GM12878 (cell line): ENCODE measurements at places on chromosomes 6 and 20. TPM values are rescaled to one million over a fixed set of nuclear protein-coding genes. Genes with fewer than 3 reads are reported as not detected.

DNA sequence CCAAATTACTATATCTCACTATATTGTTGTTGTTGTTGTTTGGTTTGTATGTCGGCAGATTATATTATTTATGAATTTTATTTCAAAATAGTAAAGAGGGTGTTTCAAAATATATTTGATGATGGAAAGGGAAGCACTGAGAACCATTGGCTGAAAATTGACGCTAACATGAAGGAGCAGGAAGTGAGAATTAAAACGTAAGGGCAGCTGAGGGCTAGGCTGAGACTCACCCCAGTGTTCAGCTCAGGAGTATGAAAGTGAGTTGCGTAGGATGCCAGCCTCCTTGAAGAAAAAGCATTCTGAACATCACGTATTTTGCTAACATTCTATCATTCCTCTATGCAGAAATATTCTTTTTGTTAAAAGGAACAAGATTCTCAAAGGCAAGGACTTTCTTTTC lies 10.7 kb upstream of the IPCEF1 start:
- no peak for DNase-seq

- no peak for DNase-seq
These were observed 270.0 kb downstream of the CDH26 start for GRCh38 chr20:60228255-60228654.

DNA sequence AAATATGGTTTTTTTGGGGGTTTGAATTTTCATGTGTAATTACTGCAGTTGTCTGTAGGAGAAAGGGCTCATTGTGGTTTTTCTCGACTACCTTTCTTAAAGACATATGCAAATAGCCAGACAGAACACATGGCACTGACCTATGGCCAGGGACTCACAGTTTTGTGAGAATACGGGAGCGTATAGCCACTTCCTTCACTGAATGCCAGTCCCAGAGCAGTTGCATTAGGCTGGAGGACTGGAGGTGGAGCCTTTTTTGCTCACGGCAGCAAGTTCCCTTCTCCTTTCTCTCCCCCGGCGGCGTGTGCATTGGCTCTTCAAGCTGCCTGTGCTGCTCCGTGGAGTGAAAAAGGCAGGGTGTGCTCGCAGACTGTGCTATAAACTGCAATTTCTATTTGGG lies 114.9 kb downstream of the AKAP7 start:
- peak; percentile 1 for DNase-seq

GRCh38 chr20:48717095-48717672 lies 110.6 kb downstream of the PREX1 start:
- peak; percentile 67 for DNase-seq

C6orf52 gene
- 3.0 and 3.2 TPM in 2 replicates for total RNA-seq

NOTCH4 gene
- 1.7 and 1.8 TPM in 2 replicates for total RNA-seq

DNA sequence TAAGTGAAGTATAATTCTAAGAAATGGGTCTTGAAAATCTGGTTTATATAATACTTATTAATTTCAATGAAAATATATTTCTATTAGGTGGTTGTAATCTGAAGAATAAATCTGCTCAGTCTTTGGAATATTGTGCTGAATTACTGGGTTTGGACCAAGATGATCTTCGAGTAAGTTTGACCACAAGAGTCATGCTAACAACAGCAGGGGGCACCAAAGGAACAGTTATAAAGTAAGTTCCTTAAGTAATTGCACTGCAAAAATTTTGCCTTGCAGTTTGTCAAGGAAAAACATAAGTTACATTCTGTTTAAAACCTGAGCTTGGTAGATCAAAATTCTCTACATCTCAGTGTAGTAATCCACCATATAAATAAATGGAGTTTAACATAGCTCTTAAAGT lies 106.0 kb downstream of the MYO6 start:
- DNase-seq = no peak

TREM1 gene
- total RNA-seq = 0.44 and 0.77 TPM in 2 replicates

POM121L2 gene
- not detected in 2 replicates for total RNA-seq

GRCh38 chr6:132466952-132467351 lies 46.0 kb downstream of the STX7 start:
- DNase-seq = no peak

DNA sequence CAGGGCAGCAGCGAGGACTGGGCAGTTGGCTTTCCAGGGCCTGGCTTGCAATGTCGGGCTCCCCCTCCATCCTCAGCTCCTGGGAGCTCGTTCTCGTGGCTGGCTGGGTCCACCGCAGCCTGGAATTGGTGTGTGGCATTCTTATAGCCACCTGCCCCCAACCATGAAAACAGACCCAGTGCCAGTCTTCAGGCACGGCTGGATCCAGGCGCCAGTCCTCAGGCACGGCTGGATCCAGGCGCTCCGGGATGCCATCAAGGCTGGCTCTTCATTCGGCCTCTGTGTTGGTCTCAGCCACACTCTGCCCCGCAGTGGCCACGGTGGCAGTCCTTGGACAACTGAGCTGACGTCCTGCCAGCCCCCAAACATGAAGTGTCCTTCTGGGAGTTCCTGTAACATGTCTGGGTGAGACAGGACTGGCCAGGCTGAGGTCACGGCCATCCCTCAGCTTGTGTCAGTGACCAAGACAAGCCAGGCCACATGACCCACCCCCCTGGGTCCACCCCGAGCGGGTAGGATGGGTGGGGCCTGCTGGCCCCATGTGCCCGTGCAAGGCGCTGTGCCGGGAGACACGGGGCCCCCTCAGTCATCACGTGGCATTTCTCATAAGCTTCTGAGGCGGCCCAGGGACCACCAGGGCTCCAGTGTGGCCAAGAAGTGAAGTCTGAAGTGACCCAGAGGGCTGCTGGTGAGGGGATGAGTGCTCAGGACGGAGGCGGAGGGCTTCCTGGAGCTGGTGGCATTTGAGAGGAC lies 99.0 kb downstream of the TAF4 start:
- no peak for DNase-seq

ZBP1 gene
- 4.8 and 6.3 TPM in 2 replicates for total RNA-seq

DNA sequence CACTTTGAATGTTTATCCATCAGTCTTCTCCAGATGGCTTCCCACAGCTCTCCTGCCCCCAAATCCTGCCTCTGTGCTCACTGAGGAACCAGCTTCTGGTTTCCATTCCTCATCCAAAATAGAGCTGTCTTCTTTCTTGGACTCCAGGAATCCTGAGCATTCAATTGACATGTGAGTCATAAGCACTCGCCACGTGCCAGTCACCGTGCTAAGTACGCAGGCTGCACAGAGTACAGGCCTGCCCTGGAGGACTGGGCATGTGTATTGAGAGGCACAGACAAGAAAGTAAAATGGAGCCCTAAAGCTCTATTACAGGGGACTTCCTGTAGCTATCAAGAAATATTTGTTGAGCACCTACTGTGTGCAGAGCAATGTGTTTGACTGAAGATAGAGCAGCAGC lies 39.7 kb upstream of the LRFN2 start:
- no peak for DNase-seq

DNA sequence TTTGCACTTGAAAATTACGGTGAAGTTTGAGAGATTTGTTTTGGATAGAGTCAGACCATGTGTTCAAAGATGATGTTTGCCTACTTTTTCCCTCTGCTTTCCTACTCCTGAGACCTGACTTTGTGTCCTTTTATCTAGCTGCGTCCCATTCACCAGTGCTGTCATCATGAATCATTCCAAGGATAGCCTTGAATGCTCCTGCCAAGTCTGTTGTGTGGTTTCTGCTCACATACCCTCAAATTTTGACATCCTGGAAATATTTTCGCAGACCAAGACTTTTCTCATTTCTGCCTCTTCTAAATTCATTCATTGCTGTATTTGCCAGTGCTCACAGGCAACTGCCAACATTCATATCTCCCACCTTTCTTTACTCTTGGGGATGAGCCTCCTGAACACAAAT lies 175.9 kb upstream of the SCGN start:
- DNase-seq = no peak
